Common myeloid progenitor, CD34-positive (primary cell): ENCODE measurements at places on chromosomes 13 and 19.
A peak's percentile ranks its signal among the peaks of the same experiment; 100 is the strongest.

GRCh38 chr19:34274827-34275625 is 20.7 kb downstream of the GARRE1 start:
- no peak for DNase-seq

DNA sequence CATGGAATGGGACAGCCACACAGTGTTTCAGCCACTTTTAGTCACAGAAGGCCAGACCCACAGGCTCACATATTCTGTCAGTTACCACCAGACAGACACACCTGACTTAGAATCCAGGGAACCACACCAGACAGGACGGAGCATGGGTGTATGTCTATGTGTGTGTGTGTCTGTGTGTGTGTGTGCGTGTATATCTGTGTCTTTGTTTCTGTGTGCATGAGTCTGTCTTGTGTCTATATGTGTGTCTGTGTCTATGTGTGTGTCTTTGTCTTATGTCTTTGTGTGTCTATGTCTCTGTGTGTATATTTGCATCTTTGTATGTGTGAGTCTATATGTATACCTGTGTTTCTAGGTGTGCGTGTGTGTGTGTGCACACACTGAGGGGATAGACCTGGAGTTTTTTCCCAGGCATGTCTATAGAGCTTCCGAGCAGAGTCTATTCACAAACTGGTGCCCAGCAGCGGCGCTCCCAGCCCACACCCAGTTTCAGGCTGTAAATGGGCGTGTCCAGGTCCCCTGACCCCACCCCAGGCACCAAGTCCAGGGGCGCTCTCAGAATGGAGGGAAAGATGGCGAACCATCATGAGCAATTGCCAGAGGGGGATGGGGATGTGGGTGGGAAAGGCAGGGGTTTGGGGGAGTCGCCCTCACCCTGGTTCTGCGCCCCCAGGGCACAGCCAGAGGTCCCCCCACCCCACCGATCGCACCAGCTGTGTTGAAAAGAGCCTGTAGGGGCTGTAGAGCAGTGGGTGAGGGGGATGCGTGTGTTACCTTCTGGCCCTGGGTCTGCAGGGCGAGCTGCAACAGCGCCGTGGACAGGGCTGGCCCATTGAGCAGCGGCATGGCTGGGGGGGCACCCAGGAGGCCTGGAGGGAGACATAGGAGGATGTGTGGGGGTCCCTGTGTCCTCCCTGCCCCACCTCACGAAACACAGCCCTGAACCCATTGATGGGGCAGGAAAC is 6.3 kb upstream of the FDX2 start:
- DNase-seq: no peak

DNA sequence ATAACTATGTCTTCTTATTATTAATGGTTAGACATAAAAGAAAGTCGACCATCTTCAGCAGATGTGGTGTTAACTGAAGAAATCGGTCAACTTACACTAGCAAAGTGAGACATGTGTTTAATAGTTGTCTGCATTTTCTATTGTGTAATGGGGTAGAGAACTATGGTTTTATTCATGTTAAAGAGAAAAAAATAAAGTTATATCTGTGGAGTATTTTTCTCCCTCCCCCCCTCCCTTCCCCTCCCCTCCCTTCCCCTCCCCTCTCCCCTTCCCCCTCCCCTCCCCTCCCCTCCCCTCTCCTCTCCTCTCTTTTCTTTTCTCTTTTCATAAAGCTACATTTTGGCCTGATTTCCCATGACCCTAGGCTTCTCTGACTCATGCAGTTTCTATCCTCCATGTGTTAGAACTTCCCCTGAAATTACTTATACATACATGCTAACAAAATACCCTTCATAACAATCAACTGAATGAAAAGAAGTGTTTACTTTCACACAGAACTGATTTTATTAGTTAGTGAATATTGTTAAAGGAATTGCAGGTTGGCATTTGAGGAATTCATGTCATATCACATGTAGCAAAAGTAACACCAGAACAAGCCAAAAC is 1431.0 kb upstream of the ATXN8OS start:
- no peak for DNase-seq

DNA sequence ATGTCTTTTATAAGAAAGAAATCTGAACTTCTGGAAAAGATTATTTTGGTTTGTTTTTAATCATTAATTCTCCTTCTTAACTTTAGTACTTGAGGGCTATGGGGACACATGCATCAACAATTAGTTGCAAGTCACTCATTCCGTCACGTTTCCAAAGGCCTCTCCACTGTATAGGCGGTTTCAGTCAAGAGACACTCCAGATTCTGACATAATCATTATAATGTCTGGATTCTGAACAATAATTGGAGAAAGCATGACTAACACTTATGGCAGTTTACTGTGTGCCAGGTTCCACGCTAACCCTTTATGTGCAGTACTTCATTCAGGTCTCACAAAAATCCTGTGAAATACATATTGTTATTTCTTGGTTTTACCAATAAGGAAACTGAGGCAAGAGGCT is 71.9 kb downstream of the TNFRSF19 start:
- no peak for DNase-seq

GRCh38 chr19:35993923-35994598 is 927 bp upstream of the SDHAF1 start:
- DNase-seq: peak; percentile 49

DNA sequence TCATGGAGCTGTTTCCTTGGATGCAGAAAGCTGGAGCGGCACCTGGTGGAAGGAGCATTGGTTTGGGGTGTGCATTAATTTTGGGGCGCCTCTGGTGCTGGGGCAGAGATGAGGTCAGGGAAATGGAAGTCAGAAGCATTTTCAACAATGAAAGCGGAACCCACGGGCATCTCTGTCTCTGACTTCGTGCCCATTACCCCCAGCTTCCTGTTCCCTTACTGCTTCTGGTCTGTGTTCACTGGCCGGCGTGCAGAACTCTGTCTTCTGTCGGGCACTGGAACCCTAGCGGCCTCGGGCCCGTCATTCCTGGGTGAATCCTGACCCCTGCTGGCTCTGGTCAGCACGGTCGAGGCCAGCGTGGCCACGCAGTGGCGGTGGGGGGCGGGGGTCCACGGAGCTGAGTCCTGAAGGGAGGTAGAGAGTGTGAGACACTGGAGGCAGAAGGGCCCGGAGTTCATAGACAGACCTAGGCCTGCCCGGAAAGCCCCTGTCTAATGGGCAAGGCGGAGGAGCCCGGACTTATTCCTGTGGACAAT is 7.9 kb upstream of the LINGO3 start:
- peak; percentile 73 for DNase-seq

- peak; percentile 73 for DNase-seq
These were observed 13.3 kb downstream of the ZC3H4 start for GRCh38 chr19:47100290-47100689.

DNA sequence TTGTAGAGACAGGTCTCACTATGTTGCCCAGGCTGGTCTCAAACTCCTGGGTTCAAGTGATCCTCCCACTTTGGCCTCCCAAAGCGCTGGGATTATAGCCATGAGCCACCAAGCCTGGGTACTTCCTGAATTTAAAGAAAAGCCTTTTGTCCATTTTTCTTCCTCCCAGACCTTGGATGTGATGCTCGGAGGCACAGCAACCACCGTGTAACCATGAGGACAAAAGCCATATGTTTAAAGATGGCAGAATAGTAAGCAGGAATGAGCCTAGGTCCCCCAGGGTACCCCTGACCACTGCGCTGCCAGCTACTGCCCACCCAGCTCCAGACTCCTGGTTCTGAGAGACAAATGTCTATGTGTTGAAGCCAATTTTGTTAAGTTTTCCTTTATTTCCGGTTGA is 31.1 kb downstream of the ZC3H4 start:
- DNase-seq: no peak

- peak; percentile 40 for DNase-seq
These were observed 1.3 kb upstream of the KLK8 start for GRCh38 chr19:51002542-51003311.

GRCh38 chr13:44895264-44895952 is 93.9 kb downstream of the NUFIP1 start:
- DNase-seq: no peak

- peak; percentile 0 for DNase-seq
These were observed 541.0 kb downstream of the PCDH9 start for GRCh38 chr13:66689037-66689619.
